ENCODE measurements at places on chromosomes 7 and 10.

- no peak for DNase-seq
These were observed 14.7 kb downstream of the AQP1 start for GRCh38 chr7:30926313-30926712.

DNA sequence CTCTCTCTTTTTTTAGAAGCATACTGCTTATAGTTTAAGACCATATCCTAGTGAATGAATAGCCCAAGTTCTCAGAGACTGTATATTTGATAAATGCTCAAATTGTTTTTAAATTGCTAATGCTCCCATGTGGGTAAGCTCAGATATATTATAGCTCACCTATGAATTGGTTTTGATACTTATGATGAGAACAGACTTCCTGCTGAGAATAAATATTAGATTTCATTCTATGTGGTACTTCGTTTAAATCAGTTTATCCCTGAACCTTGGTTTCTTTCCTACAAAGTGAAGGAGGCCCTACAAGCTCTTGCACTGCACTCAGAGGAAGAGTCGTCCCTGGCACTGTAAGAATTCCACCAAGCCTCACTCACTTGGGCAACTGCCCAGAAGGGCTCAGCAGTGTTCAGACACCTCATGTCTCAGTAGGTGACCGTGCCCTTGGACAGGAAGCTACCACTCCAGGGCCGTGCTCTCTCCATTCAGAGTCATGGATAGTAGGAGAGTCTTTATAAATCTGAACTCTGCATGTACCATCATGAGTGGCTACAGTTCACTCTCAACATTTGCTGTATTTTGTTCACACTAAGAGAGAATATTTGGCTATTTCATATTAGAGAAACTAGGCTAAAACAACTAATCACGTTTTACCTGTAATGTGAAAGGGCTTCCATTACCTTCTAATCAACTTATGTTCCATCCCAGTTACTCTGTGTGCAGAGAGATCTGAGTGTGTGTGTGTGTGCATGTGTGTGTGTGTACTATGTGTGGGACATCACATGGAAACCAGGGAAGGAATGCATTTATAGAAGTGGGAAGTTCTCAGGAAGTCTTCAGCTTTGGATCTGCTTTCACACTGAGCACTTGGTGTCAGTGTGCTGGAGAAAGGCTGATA is 93.8 kb downstream of the PTPRE start:
- no peak for DNase-seq

- DNase-seq, result no peak
These were observed 50.2 kb downstream of the COL17A1 start for GRCh38 chr10:104035194-104036068.

- no peak for DNase-seq
These were observed 90.5 kb downstream of the VSTM2A start for GRCh38 chr7:54632696-54633095.

DNA sequence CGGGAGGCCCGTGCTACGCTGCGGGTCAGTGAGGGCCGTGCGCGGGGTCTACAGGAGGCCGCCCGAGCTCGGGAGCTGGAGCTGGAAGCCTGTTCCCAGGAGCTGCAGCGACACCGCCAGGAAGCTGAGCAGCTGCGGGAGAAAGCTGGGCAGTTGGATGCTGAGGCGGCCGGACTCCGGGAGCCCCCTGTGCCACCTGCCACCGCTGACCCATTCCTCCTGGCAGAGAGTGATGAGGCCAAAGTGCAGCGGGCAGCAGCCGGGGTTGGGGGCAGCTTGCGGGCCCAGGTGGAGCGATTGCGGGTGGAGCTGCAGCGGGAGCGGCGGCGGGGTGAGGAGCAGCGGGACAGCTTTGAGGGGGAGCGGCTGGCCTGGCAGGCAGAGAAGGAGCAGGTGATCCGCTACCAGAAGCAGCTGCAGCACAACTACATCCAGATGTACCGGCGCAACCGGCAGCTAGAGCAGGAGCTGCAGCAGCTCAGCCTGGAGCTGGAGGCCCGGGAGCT is 7.0 kb downstream of the LZTS2 start:
- DNase-seq, result no peak

DNA sequence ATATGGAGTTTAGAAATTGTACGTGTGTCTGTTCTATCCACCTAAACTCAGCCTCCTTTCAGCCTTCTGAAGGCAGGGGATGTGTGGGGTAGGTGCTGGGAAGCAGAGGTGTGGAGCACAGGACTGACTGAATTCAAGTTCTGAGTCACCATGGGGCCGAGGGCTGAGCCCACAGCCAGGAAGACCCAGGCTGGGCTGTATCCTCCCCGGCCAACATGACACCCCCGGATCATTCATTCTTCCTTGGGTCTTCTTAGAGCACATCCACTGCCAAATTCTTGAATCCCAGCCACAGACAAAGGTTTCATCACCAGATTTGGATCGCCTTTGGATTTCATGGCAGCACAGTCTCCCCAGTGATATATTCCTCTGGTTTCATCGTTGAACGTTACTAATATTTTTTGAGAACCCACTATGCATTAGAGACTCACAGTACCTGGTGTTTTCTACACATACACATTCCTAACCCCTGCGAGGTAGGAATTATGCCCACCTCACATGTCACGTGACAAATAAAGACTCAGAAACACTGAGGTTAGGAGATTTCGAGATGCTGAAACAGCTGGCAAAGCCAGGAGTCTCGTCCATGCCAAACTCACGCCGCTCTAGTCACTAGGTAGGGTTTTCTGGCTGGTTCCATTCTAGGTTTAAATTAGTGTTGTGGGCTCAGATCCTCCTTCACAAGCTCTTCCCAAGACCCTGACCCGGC is 26.9 kb downstream of the CCDC3 start:
- DNase-seq, result no peak

DNA sequence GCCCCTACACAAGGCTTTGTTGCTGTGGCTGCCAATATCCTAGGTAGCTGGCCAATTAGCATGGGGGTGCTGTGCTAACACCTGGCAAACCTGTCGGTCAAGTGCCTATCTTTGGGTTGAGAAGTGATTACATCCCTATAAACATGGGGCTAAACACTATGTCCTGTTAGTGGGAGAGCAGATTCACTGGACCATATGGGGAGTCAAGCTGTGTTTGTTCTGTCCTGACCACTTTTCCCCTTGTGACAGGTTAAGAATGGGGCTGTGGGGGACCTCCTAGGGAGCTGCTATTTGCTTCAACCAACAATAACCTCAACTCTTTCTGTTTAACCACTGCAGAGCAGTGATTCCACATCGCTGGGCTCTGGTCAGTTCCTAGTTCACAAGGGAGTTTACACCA is 151.5 kb upstream of the AOAH start:
- peak; percentile 99 for DNase-seq

Data from NCI-H69 (cell line).